ENCODE measurements at places on chromosomes 5 and 9. TPM values are rescaled to one million over a fixed set of nuclear protein-coding genes. Genes with fewer than 3 reads are reported as not detected.
A peak's percentile ranks its signal among the peaks of the same experiment; 100 is the strongest.

GRCh38 chr9:107749787-107750444, 260.3 kb upstream of the KLF4 start:
- no peak overlapping the region for H3K27ac ChIP-seq
- no peak for DNase-seq
- no peaks in the 10 kb centered on the region for H3K27me3 ChIP-seq

DNA sequence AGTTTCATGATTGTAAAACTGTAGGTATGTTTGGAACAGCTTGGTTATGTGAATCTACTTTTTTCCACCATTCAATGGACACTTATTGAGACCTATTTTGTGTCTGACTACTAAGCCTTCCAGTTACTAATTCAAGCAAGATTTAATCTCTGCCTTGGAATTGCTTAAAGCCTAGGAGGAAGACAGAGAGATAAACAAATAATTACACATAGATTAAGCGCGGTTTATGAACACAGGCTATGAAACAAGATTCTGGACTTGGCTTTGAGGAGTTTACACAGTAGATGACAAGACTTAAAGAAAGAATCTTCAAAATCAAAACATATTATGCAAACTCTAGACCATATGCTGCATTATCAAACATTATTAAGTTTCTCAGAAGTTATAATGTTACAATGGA, 340.4 kb downstream of the RASEF start:
- H3K36me3 ChIP-seq: no peaks in the 10 kb centered on the region
- no peaks in the 10 kb centered on the region for H3K4me1 ChIP-seq
- no peak overlapping the region for H3K4me3 ChIP-seq
- no peaks in the 10 kb centered on the region for H3K27me3 ChIP-seq

GRCh38 chr5:75567710-75568109, 43.5 kb upstream of the ANKDD1B start:
- H3K27ac ChIP-seq: peak overlapping the region; percentile 96
- peak; percentile 33 for DNase-seq
- peak overlapping the region; percentile 6 for H3K4me3 ChIP-seq
- H3K27me3 ChIP-seq: no peaks in the 10 kb centered on the region

- H3K4me1 ChIP-seq: no peaks in the 10 kb centered on the region
- H3K27ac ChIP-seq: no peak overlapping the region
- no peaks in the 10 kb centered on the region for H3K27me3 ChIP-seq
- no peak for DNase-seq
- H3K4me3 ChIP-seq: no peak overlapping the region
- H3K36me3 ChIP-seq: no peaks in the 10 kb centered on the region
These were observed 88.7 kb downstream of the ITGA1 start for GRCh38 chr5:52876456-52876855.

GRCh38 chr5:169827769-169828168, 152.5 kb downstream of the INSYN2B start:
- H3K36me3 ChIP-seq: peaks cover 28% of the 10 kb centered on the region
- H3K4me1 ChIP-seq: peaks cover 24% of the 10 kb centered on the region
- H3K27ac ChIP-seq: no peak overlapping the region
- no peak overlapping the region for H3K4me3 ChIP-seq
- no peak for DNase-seq

- no peak overlapping the region for H3K27ac ChIP-seq
- no peak for DNase-seq
- no peaks in the 10 kb centered on the region for H3K36me3 ChIP-seq
- no peaks in the 10 kb centered on the region for H3K4me1 ChIP-seq
- H3K27me3 ChIP-seq: no peaks in the 10 kb centered on the region
- no peak overlapping the region for H3K4me3 ChIP-seq
These were observed 126.1 kb upstream of the TBC1D2 start for GRCh38 chr9:98381311-98382103.

DNA sequence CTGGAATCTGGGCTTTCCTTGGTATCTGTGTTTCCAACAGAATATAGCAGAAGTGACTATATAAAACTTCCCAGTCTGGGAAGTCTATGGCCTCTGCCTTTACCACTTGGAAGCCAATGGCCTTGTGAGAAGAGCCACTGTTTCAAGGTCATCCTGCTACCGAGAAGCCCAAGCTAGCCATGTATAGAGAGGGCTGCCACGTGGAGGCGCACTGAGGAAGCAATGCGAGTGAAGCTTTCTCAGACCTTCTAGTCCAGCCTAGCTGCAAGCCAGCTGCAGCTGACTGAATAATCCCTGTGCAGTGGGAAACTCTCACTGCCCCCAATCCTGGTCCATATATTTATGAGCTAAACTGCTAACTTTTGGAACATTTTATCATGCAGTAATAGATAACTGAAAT, 661.8 kb upstream of the RIOK2 start:
- H3K4me3 ChIP-seq: no peak overlapping the region
- no peak for DNase-seq
- H3K27ac ChIP-seq: no peak overlapping the region
- no peaks in the 10 kb centered on the region for H3K27me3 ChIP-seq
- H3K4me1 ChIP-seq: no peaks in the 10 kb centered on the region

- DNase-seq: peak; percentile 35
- H3K4me3 ChIP-seq: no peak overlapping the region
- H3K27me3 ChIP-seq: no peaks in the 10 kb centered on the region
- H3K27ac ChIP-seq: no peak overlapping the region
- H3K36me3 ChIP-seq: no peaks in the 10 kb centered on the region
These were observed 40.0 kb upstream of the ORM1 start for GRCh38 chr9:114282926-114283325.

DNA sequence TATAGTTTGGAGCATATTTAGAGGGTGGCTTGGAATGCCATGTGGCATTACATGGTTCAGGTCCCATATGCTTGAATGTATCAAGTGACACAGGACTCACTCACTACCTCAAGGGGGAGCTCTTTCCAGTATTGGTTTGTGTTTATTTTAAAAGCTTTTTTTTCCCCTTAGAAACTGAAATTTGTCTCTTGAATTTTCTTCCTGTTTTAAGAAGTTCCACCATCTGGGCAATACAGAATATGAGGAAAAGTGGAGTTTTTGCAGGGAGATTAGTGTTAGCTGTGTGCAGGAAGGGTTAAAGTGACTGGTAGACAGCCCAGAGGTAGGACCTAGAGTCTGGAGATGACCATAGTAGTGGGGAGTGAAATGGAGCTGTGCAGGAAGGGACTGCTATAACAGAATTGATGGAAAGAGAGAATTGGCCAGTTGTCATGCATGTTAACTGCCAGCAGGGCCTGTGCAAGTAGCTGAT, 36.6 kb downstream of the CTNNA1 start:
- H3K4me1 ChIP-seq: peaks cover 13% of the 10 kb centered on the region
- no peak for DNase-seq
- peaks cover 3% of the 10 kb centered on the region for H3K36me3 ChIP-seq
- no peak overlapping the region for H3K27ac ChIP-seq

- no peak overlapping the region for H3K4me3 ChIP-seq
- no peak for DNase-seq
- H3K27me3 ChIP-seq: no peaks in the 10 kb centered on the region
- H3K4me1 ChIP-seq: peaks cover 14% of the 10 kb centered on the region
These were observed 20.8 kb downstream of the ENHO start for GRCh38 chr9:34501889-34502425.

DNA sequence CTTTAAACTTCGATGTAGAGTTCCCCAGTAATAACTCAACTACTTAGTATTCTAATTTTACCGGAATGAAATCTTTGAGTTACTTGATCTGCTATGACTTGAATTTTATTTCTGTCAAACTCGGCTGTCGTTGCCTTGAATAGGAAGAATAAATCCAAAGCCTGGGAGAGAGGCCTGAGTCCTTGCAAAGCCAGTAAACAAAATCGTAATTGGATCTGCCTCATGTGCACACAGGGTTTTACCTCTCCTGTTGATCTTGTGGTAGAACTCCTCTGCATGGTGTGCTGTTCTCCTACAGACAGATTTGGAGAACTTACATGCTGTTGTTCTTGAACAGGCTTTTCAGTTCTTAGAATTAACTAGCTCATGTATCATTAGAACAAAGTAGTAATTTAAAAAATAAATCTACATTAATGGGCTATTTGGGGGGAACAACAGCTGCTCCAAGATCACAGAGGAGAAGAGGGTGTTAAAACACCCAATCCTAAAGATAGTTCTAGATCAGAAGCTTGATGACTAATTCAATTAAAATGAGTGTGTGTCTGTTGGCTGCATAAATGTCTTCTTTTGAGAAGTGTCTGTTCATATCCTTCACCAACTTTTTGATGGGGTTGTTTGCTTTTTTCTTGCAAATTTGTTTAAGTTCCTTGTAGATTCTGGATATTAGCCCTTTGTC, 28.9 kb downstream of the HSPB3 start:
- H3K4me3 ChIP-seq: no peak overlapping the region
- H3K4me1 ChIP-seq: no peaks in the 10 kb centered on the region

DNA sequence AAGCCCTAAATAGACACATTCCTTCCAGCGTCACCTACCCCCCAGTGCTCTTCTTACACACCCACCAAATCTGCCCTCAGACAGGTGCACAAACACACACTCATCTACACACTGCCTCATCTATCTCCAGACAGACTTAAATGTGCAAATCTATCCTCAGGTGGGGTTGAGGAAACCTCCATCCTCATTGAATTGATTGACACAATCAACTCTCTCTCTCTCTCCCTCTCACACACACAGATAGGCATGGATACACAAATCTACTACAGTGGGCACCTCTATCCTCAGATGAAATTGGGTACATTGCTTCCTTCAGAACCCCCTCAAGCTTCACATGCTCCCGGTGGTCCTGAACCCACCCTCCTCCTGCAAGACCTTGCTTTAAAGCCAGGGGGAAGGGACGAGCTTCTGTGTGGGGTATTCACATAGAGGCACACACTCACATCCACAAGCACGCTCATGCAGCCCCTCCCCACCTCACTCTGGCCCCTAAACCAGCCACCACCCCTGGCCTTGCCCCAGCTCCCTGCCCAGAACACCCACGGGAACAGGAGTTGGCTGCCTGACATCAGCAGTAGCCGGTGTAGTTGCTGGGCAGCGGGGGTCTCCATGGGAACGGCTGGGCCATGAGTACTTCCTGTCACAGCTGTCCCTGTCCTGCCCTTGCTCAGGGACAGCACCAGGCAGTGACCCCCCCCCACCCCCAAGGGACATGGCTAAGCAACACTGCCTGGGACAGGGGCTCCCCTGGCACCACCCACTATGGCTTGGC, 22.8 kb downstream of the PCDH1 start:
- H3K36me3 ChIP-seq: no peaks in the 10 kb centered on the region
- H3K27me3 ChIP-seq: no peaks in the 10 kb centered on the region
- DNase-seq: no peak
- no peak overlapping the region for H3K27ac ChIP-seq
- H3K4me3 ChIP-seq: no peak overlapping the region
- no peaks in the 10 kb centered on the region for H3K4me1 ChIP-seq

DNA sequence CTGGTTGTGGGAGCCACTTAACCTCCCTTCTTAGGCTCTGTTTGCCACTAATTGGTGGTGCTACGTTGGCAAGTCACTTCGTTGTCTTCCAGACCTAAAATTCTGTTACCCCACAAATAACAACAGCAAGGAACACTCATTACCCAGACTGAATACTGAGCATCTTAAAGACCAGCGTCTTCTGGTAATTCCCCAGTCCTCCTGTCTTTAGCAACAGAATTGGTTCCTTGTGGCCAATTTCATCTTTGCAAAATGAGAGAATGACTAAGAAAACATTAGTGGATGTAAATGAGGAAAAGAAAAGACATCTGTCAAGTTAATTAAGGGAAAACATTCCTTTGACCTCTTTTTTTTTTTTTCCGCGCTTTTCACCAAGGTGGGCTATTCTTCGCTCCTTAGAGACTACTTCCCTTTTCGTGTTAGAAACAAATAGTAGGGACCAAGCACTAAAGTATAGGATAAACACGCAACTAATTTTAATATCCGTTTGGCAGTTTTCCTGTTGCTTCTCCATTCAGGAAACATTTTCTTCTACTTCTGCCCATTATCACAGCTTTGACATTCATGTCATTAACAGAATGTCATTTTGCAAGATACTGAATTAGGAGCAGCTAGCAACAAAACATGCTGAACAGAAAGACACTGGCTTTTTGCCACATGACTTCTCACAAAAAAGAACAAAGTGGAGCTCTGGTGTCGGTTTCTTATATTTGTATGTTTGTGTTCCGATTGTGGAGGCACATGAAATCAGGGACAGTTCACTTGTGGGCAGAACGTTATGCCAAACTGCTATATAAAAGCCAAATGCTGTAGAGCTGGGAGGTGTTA, 154.2 kb downstream of the CD180 start:
- no peaks in the 10 kb centered on the region for H3K36me3 ChIP-seq
- H3K27me3 ChIP-seq: no peaks in the 10 kb centered on the region
- no peak overlapping the region for H3K4me3 ChIP-seq
- no peak overlapping the region for H3K27ac ChIP-seq

DNA sequence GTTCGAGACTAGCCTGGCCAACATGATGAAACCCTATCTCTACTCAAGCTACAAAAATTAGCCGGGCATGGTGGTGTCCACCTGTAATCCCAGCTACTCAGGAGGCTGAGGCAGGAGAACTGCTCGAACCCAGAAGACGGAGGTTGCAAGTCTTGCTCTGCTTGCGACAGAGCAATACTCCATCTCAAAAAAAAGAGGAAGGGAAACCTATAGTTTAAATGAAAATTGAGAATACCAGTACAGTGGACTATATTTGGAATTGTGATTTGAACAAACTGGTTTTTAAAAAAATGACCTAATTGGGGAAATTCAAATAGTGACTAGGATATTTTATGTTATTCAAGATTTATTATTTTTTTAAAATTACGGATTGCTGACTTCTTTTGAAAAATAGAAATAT, 33.2 kb downstream of the DIAPH1 start:
- no peak for DNase-seq
- H3K27me3 ChIP-seq: no peaks in the 10 kb centered on the region
- H3K4me3 ChIP-seq: no peak overlapping the region
- peaks cover 16% of the 10 kb centered on the region for H3K4me1 ChIP-seq

- DNase-seq: no peak
- no peak overlapping the region for H3K27ac ChIP-seq
- H3K27me3 ChIP-seq: no peaks in the 10 kb centered on the region
- H3K4me3 ChIP-seq: no peak overlapping the region
These were observed 169.2 kb downstream of the SLIT3 start for GRCh38 chr5:169131616-169132301.

- no peaks in the 10 kb centered on the region for H3K36me3 ChIP-seq
- H3K4me1 ChIP-seq: no peaks in the 10 kb centered on the region
- no peaks in the 10 kb centered on the region for H3K27me3 ChIP-seq
- no peak for DNase-seq
- H3K4me3 ChIP-seq: no peak overlapping the region
- H3K27ac ChIP-seq: no peak overlapping the region
These were observed 288.3 kb upstream of the CDH18 start for GRCh38 chr5:20276061-20276958.

GRCh38 chr5:73448463-73449136, at the start of gene FOXD1:
FOXD1 (minus strand) TSS chr5:73448777; CDS start chr5:73448362, 415 bp downstream.
- peak within 1 kb of the TSS; percentile 51 for H3K27ac ChIP-seq
- peak; percentile 69 for DNase-seq
- peaks cover 70% of the 10 kb centered on the region for H3K27me3 ChIP-seq
- H3K4me3 ChIP-seq: peak within 1 kb of the TSS; percentile 75
- H3K4me1 ChIP-seq: peaks cover 22% of the 10 kb centered on the region
- H3K36me3 ChIP-seq: peaks cover 18% of the 10 kb centered on the region

- H3K27me3 ChIP-seq: no peaks in the 10 kb centered on the region
- H3K27ac ChIP-seq: no peak overlapping the region
- no peaks in the 10 kb centered on the region for H3K36me3 ChIP-seq
- H3K4me3 ChIP-seq: no peak overlapping the region
These were observed 86.0 kb downstream of the KCNT1 start for GRCh38 chr9:135787776-135788575.

Gene LEAP2
- 3.2 TPM for total RNA-seq

Gene CDKN2A
- 3.9 TPM for total RNA-seq

Gene CNTNAP3B
- total RNA-seq: not detected

Gene DPYSL3
- total RNA-seq: not detected

Gene IGFBPL1
- not detected for total RNA-seq

Gene PTGDS
- not detected for total RNA-seq

Gene ALDH1A1
- total RNA-seq: not detected

Gene GPR151
- not detected for total RNA-seq

Gene RRAGA
- 45.5 TPM for total RNA-seq

Gene FAM221B
- not detected for total RNA-seq

Gene PTGS1
- total RNA-seq: 0.07 TPM
